GM23248 (cell line): ENCODE measurements at places on chromosomes 11 and 22.

DNA sequence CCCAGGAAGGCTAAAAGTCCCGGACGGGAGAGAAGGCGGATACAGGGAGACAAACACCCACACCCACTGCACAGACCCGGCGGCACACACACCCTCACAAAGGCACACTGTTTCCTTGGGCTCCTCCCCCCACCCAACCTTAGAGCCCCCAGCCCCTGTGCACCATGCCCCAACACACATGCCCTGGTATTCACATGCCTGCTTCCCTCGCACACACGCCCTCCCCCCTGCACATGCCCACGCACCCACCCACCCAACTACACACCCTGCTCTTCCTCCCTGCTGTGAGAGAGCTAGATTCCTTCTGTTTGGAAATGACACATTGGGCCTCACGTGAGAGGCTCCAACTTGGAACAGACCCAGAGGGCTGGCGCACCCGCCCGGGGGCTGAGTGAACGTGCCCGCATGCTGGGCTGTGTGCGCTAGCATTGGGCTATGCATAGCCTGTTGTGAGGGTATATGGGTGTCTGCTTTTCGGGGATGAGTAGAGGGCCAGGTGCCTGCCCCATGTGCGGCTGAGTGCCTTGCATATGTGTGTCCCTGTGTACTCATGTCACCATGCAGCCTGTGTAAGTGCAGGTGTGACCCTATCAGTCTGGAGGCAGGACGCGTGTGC lies 518 bp upstream of the CHRM1 start:
- DNase-seq = peak; percentile 78

GRCh38 chr11:68950270-68950669 lies 30.5 kb downstream of the MRGPRD start:
- DNase-seq = peak; percentile 54

DNA sequence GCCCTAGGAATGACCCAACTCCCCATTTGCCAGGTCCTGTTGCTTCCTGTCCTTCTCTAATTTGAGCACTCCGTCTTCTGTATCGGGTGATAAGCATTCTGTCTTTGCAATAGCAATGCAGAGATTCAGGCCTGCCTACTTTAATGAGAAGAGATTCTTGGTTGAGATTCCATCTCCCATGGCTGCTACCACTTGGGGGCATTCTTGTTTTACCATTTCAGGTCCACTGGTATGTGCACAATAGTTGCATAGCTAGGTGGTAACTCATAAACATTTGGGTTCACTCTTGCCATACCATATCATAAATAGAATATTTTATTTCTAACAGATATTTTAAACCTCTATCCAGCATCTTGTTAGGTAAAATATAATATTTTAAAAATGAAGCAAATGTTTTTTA lies 34.4 kb upstream of the CALCB start:
- peak; percentile 51 for DNase-seq

GRCh38 chr11:32231909-32232493 lies 141.1 kb downstream of the RCN1 start:
- peak; percentile 63 for DNase-seq

DNA sequence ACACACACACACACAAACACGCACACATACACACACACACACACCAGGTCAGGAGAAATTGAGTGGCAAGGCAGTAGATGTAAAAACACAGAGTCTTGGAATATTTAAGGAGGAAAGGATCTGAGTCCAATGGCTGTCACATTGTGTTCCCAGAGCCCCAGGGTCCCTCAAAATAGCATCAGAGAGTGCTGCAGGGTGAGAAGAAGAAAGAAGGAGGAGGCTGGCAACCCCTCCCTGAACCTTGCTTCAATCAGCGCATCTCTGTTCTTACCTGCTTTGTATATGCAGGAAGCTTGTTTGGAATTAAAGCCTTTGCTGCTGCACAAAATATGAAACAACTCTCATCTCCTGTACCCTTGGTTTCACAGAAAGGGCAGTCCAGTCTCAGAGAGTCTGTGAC lies 406.5 kb downstream of the MIAT start:
- DNase-seq = no peak

DNA sequence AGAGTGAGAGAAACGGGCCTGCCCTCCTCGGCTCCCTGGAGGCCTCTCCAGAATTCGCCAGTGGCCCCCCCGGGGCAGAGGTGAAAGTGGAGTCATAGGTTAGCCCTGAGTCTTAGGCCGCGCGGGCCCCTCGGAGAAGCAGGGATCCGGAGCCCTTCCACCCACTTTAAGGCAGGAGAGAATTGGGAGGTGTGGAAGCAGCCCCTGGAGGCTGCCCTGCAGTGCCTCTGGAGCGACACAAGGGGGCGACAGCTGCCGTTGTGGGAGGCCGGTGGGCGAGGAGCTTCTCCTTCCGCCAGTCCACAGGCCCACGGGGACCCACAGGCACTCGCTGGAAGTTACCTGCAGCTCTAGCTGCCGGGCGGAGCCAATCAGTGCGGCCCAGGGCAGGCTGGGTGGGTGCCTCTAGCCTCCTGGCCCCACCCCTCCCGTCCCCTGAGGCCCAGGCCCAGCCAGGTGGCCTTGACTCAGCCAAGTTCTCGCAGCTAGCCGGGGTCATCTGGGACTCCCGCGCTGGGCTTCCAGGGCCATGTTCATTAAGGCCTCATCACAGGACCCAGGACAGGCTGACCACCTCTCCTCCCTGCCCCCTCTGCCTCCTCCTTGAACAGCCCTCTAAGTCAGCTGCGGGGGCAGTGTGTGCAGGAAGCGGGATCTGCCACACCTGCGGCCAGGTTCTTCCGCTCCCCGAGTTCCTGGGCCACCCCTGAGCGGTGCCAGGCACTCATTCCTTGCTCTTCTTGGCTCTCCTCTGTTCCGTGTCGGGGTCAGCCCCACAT lies 5.0 kb downstream of the DGKZ start:
- peak; percentile 51 for DNase-seq

DNA sequence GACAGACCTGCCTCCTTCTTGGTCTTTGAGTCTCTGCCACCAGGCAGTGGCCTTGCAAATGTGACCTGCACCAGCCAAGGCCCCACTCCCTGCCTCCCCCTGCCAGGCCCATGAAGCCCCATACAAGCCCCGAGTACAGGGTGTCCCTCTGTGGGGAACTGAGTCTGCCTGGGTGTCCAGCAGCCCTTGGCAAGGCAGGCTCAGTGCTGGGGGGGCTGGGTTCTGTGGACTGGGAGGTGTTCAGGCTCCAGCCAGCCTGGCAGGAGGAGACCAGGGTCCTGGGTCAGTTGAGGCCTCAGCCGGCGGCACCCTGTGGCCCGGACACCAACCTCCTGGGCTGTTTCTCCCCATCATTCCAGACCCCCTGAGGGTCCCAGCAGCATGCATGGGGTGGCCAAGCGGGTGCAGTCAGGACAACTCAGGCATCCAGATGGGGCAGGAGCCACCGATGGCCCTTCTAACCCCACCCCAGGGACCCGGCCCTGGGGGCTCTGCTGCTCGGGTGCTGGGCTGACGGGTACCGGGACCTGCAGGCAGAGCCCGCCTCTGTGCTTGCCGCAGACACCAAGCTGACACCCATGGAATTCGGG lies 5.7 kb downstream of the MUC5AC start:
- no peak for DNase-seq

DNA sequence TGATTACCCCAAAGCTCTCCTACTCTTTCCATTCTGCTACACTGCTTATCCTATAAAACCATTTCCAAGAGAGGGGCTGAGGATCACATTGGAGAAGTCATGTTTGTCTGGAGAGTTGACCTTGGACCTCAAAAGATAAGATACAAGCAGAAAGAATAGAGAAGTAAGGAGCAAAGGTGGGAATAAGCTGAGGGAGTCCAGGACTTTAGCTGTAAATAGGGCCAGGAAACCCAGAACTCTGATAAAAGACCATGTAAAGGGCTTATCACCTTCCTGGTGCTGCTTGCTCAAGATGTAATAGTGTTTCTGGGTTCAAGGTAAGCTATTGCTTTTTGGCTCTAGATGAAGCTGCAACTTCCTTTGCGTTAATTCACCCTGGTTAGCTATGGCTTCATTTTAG lies 32.8 kb upstream of the CCDC90B start:
- no peak for DNase-seq
